Colonic mucosa (tissue), 4 donors: ENCODE measurements at places on chromosomes 13 and 19. TPM values are rescaled to one million over a fixed set of nuclear protein-coding genes. Genes with fewer than 3 reads are reported as not detected.

DNA sequence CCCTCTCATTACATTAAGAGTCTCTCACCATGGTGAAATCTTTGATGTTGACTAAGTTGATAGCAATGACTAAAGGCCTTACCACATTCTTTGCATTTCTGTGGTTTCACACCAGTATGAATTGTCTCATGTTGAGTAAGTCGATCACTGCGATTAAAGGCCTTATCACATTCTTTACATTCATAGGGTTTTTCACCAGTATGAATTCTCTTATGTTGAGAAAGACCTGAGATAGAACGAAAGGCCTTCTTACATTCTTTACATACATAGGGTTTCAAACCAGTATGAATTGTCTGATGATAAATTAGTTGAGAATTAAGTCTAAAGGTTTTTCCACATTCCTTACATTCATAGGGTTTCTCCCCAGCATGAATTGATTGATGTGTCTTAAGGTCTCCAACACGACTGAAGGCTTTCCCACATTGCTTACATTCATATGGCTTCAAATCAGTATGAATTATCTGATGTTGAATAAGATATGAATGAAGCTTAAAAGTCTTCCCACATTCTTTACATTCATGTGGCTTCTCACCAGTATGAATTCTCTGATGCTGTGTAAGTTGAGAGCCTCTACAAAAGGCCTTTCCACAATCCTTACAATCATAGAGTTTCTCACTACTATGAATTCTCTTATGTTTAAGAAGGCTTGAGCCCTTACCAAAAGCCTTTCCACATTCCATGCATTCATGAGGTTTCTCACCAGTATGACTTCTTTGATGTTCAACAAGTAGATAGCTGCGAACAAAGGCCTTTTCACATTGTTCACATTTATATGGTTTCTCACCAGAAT lies 45.6 kb downstream of the ZNF283 start:
- DNase-seq = no peak

- DNase-seq = peak; percentile 53
Observed at GRCh38 chr13:113836768-113837559, 26.9 kb downstream of the GAS6 start.

GRCh38 chr13:87087741-87088140 lies 583.4 kb upstream of the SLITRK5 start:
- DNase-seq = no peak

Gene NCR1
- not detected for total RNA-seq

Gene ZNF492
- 0.58 TPM for total RNA-seq

GRCh38 chr19:17797424-17798201 lies 2.7 kb downstream of the B3GNT3 start:
- peak; percentile 92 for DNase-seq
